ENCODE measurements at places on chromosomes 4 and X.
A peak's percentile ranks its signal among the peaks of the same experiment; 100 is the strongest.

- DNase-seq = no peak
Measured at GRCh38 chrX:70168238-70169188, 8.8 kb upstream of the DGAT2L6 start.

DNA sequence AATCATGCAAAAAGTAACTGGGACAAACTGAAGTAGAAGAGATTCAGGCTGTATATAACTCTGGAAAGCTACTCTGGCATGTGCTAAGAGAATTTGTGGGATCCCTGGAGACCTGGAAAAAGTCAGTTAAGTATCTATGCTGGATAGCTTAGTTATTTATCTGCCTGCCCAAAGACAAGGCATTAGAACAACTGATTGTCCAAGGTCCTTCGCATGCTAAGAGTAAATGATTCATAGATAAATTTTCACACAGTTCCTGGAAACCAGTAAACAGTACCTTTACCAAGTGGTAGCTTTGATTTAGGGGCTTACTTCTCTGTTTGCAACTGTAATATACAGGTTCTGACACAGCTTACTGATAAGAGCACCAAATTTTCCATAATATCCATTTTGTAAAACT, 104.8 kb downstream of the ATP11C start:
- no peak for DNase-seq

GRCh38 chr4:96691521-96691920, 851.6 kb downstream of the PDHA2 start:
- DNase-seq = no peak

GRCh38 chr4:107069049-107069448, 32.9 kb upstream of the DKK2 start:
- DNase-seq = no peak

- DNase-seq = no peak
Measured at GRCh38 chr4:73528171-73528570, 46.6 kb downstream of the AFM start.

DNA sequence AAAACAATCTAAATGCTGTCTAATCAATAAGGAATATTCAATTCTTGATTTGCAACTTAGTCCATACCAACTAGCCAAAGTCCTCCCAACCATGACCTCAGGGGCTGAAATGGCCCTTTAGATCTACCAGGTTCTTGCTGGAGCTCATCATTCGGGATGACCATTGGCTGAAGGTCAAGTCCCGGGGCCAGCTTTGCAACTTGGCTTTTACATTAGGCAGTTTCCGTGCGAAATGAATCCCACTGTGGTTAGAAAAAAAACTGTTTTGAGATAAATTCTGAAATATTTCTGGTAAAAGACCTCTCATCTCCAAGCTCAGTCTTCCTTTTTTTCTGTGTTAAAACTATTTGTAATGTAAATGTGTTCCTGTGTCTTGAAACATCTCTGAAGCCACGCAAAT, 178.6 kb downstream of the TENM3 start:
- no peak for DNase-seq

DNA sequence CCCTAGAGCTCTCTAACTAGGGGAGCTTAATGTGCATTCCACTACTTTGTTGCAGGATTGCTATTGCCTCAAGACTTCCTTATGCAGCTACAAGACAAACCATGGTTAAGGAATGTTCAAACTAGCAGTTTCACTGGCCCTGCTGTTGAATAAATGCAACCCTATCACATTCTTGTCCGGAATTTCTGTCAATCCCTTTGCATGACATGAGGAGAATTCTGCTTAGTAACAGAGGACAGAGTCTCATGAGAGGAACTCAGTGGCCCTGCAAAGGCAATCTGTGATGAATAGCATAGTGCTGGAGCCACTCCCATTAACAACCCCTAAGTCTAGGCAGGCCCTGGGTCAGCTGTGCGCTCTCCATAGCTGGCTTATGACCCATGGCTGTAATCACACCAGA, 30.7 kb upstream of the SGMS2 start:
- no peak for DNase-seq

DNA sequence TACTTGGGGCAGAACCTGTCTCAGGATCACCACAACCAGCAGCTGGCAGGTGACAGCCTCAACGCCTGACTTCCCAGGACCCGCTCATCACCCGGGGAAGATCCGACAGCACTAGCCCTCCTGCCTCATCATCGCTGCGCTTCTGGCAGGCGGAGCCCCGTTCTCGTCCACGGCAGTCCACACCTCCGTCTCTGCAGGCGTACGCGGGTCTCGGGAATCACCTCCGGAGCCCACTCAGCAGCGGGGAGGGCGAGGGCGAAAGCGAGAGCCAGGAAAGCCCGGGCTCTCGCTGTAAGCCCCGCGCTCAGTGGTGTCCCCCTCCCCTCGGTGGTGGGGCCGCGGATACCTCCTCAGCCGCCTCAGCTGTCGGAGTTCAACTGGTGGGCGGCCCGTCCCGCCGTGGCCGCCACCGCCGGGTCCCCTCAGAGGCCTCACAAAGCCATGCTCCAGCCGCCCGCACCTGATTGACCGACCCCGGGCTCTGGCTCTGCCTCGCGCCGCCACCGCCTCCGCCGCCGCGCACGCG, 518 bp upstream of the CNKSR2 start:
- peak; percentile 22 for DNase-seq

GRCh38 chr4:173807347-173807746, 277.3 kb upstream of the HAND2 start:
- DNase-seq = no peak
